ENCODE measurements at places on chromosomes 13 and 19.
A peak's percentile ranks its signal among the peaks of the same experiment; 100 is the strongest.

- peak; percentile 71 for DNase-seq
Measured at GRCh38 chr19:35545855-35546381, 492 bp downstream of the TMEM147 start.

- DNase-seq = peak; percentile 38
Measured at GRCh38 chr13:98103942-98104880, 38.7 kb upstream of the FARP1 start.

DNA sequence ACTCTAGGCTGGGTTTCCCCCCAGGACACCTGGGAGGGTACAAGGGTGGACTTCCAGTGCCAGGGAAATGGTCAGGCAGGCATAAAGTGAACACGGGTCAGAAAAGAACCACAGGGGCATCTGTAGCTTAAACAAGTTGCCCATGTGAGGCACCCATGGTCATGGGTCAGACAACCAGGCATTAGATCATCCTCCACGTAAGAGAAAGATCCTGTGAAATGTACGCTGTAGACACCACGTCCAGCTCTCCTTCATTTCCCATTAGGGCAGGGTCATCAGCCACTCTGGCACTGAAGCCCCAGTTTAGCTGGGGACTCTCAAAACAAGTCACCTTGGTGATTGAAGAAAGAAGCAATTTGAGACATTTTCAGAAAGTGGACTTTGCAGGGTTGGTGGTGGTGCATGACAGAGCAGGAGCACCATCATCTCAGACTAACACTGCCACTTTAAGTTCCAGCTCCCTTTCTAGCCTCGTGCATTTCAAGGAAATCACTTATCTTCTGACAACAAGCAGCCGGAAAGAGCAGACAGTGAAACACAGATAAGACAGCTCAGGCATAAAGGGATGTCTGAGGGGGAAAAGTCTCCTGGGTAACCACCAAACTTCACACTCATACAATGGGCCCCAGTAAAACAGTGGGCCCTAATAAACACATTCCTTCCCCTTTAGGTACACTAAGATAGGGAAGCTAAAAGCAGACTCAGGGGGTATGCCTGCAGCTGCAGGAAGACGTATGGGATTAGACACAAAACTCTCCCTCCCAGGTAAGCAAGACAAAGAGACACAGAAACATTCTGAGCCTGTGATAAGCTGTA, 16.1 kb upstream of the SIGLEC6 start:
- no peak for DNase-seq

- DNase-seq = peak; percentile 93
Measured at GRCh38 chr13:50693727-50694126, 149.8 kb downstream of the DLEU7 start.

GRCh38 chr13:62684359-62684758, 1268.7 kb upstream of the PCDH20 start:
- DNase-seq = no peak

GRCh38 chr13:26247608-26248007, 6.3 kb upstream of the CDK8 start:
- no peak for DNase-seq

GRCh38 chr13:95523598-95523997, 28.9 kb upstream of the CLDN10 start:
- DNase-seq = no peak

GRCh38 chr13:97249093-97249795, 27.1 kb downstream of the MBNL2 start:
- DNase-seq = no peak

DNA sequence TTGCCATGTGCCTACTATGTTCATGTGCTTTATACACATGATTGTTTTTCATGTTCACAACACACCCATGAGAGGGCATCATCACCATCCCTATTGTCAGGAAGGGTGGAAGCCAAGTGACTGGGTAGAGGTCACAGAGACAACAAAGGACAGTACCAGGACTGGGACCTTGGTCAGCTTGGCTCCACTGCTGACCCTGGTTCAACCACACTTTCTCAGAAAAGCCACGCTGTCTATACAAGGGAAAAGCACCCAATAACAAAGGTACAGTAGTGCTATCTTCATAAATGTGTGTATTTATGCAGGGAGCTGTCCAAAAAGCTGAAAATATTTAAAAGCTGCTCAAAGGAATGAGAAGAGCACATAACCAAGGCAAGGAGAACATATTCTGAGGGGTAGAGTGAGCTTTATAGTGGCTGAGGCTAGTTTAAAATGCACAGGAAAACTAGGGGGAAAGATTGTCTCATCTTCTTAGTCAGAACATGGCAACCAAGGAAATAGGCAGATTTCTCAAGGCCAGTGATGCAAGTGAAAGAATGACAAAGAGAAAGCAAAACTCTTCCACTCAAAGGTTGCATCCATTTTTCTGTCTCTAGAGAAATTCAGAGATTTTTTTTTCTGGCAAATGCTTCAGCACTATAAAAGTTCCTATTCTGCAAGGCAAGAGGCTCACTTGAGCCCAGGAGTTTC, 415.0 kb downstream of the FOXO1 start:
- no peak for DNase-seq

DNA sequence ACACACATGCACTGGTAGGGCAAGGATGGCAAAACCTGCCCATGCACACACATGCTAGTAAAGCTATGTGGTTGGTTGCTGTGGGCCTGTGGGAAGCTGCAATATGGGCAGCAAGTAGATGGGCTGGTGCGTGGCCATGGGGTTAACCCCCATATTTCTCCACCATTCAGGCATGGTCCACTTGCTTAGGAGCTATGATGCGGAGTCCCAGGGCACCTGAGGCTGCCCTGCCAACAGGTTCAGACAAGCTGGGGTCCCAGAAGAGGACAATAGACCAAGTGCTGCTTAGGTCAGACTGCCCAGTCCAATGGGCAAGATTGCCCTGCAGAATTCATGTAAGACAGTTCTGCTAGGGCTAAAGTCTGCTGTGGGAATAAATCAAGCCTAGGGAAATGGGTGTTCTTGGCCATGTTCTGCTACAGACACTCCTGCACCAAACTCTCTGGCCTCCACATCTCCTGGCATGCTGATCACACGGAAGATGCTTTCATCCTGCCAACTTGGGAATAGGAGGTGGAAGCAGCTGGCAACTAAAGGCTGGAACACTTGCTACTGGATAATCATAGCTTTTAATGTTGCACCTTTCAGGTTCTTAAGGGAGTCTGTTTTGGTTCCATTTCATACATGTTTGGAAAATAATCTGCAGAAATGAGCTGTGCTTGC, 646.3 kb upstream of the SLITRK1 start:
- DNase-seq = no peak

DNA sequence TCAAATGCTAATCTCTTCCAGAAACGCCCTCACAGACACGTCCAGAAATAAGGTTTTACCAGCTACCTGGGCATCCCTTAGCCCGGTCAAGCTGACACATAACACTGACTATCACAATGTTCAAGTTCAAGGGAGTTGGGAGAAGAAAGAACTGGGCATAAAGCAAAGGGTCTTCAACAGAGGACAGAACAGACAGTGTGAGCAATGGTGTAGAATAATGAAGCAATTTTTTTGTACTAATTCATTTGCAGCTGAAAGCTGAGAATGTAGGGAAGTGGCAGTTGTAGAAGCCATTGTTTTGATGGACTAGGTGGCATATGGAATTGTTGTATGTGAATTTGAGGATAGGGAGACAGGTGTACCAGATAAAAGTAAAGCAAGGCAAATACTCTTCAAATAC, 58.1 kb upstream of the WDFY2 start:
- DNase-seq = no peak

GRCh38 chr19:38848299-38849146, 1.3 kb downstream of the HNRNPL start:
- DNase-seq = no peak

- DNase-seq = peak; percentile 68
Measured at GRCh38 chr13:51998723-51999509, 12.3 kb downstream of the ATP7B start.

DNA sequence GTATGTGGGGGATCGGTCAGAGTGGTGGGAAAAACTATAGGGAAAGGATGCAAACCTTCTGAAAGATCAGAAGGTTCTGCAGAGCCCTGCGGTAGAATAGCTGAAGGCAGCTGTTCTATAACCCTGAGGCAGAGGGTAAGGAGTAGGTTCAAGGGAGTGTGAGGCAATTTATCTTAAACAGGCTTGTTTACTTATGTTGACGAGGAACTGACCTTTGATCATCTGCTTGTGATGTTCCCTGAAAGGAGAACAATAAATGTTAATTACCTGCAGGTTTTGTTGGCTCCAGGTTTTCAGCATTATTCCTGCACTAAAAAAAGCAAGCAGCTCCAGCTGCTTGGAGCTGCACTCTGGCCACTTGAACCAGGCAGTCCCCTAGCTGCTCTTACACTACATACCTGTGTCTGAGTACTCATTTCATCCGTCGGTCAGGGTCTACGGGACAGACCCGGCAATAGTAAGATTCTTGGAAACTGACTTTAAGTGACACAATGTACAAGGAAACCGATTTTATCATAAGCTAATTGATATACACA, 202.1 kb downstream of the TBC1D4 start:
- DNase-seq = no peak

GRCh38 chr13:49436890-49437289, 7.0 kb downstream of the CAB39L start:
- DNase-seq = no peak

DNA sequence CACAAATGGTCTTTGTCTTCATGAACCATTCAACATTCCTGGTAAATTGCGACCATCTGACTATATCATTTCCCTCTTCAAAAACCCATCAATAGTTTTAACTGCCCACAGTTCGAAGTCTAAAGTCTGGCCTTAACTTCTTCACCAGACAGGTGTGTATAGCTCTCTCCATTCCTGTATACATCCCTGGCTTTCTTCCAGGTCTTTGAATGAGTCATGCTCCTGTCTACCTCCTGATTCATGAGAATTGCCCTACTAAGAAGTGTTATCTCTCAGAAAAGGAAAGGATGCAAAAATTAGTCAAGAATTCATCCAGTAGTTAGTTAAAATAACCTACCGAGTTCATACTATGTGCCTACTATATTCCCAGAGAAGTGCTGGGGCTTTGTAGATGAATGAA, 225.0 kb downstream of the TBC1D4 start:
- no peak for DNase-seq

- no peak for DNase-seq
Measured at GRCh38 chr13:22298530-22298929, 627.7 kb downstream of the FGF9 start.

- DNase-seq = peak; percentile 81
Measured at GRCh38 chr19:10861103-10861651, 10.2 kb upstream of the CARM1 start.

DNA sequence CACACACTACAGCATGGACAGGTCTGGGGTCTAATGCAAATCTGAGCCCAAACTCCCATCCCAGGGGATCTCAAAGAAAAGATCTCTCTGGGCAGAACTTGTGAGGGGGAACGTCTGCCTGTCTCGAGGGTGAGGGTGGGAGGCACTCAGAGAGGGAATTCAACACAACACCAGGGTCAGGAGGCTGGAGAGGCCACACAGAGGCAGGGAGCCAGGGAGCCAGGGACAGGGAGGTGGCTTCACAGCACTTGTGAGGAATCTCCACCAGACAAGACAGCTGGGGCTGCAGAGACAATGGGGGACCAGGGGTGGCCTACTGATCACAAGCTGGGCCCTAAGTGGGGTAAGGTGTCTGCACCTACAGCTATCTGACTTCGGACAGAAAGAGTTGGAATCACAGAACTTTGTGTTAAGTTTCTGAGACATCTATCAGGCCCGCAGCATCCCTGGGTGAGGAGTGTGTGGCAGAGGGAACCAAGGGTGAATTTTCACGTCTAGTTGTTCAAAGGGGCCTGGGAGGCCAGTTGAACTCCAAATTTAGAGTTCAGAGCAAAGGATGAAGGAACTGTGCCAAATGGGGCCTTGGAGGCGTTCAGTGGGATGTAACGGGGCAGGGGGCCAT, 12.7 kb upstream of the AKAP8L start:
- no peak for DNase-seq

DNA sequence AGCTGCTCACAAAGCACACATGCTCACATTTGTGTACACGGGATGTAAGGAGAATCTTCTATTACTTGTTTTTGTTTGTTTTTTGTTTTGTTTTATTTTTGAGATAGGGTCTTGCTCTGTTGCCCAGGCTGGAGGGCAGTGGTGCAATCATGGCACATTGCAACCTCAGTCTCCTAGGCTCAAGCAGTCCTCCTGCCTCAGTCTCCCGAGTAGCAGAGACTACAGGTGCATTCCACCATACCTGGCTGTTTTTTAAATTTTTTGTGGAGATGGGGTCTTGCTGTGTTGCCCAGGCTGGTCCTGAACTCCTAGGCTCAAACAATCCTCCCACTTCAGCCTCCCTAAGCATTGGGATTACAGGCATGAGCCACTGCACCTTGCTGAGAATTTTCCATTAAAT, 41.8 kb downstream of the KCNC3 start:
- no peak for DNase-seq
